ENCODE measurements at places on chromosomes 5 and 9. TPM values are rescaled to one million over a fixed set of nuclear protein-coding genes. Genes with fewer than 3 reads are reported as not detected.

Gene TAS2R1
- total RNA-seq: not detected

Gene FSTL4
- not detected for total RNA-seq

Gene ZNF354B
- total RNA-seq: 13.4 TPM

Gene CDKN2A
- total RNA-seq: 3.9 TPM

Gene LAMC3
- total RNA-seq: 0.22 TPM

Gene OGN
- total RNA-seq: under 0.01 TPM

Gene PKD2L2
- total RNA-seq: not detected

Gene PDLIM4
- 87.9 TPM for total RNA-seq

Gene TAF1L
- under 0.01 TPM for total RNA-seq

Gene CENPH
- total RNA-seq: 21.1 TPM

Gene SV2C
- not detected for total RNA-seq

Gene IRGM
- total RNA-seq: not detected

Gene CCNO
- total RNA-seq: 0.13 TPM

Gene LCN15
- total RNA-seq: not detected

Gene NTNG2
- 0.13 TPM for total RNA-seq

Gene MYMK
- total RNA-seq: not detected

Measured in thoracic aorta endothelial cell (primary cell).